ENCODE measurements at places on chromosomes 7 and 10. TPM values are rescaled to one million over a fixed set of nuclear protein-coding genes. Genes with fewer than 3 reads are reported as not detected.

DNA sequence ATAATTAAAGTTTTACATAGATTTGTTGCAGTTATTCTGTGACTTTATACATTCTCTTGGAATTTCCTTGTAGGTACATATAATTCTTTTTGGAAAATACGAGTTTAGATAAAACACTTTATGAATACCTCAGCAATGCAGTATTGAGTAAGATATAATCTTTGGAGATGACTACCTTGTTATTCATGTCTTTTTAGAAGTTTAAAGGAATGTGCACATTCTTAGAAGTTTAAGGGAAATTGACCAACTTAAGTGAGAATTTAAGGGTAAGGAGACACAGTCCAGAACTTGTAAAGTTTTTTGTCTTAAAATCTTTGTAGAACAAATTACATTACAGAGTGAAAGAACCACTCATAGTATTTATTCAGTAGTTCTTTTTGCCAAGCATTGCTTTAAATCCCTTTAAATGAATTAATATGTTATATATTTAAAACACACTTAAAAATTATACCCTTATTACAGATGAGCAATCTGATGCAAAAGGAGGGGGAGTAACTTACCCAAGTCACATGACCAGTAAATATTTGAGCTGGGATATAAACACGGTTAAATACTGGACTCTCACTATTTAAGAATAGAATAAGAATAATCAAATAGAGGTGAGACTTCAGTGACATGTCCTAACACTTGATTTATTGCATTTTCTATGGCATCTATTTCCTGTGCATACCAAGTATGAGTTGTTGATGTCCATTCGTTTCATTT is 139.5 kb upstream of the FERD3L start:
- no peak for DNase-seq

The MYO1G gene
- polyA plus RNA-seq: 0.10 TPM

DNA sequence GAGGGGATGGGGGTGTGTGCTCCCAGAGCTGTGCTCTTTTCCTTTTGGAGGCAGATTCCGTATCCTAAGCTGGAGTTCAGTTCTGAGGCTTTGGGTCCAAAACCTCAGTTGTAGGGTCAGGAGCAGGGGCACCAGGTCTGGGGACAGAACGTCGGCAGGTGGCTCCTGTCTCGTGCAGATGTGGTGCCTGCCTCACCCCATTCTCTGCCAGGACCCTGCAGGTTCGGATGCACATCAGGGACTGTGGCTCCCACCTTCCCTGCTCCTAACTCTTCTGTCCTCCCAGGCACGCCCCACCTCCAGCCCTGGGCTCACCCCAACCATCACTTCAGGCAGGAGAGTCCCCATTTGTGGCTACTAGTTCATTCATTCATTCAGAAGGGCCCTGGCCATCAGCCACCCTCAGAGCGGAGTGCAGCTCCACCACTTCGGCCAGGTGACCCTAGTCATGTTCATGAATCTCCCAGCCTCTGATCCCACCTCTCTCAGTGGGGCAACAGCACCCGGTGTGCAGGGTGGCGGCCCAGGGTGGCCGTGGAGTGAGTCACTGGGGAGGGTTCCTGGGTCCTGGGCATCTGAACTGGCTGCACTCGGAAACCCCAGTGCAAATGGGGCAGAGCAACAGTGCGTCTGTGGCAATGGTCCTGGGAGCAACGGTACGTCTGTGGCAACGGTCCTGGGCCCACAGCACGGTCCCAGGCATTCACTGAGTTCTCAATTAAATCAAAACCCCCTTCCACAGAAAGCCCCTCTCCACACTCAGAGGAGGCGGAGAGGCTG is 100.8 kb upstream of the FAM20C start:
- no peak for DNase-seq

GRCh38 chr7:158355456-158356065 is 232.1 kb downstream of the PTPRN2 start:
- DNase-seq: no peak

DNA sequence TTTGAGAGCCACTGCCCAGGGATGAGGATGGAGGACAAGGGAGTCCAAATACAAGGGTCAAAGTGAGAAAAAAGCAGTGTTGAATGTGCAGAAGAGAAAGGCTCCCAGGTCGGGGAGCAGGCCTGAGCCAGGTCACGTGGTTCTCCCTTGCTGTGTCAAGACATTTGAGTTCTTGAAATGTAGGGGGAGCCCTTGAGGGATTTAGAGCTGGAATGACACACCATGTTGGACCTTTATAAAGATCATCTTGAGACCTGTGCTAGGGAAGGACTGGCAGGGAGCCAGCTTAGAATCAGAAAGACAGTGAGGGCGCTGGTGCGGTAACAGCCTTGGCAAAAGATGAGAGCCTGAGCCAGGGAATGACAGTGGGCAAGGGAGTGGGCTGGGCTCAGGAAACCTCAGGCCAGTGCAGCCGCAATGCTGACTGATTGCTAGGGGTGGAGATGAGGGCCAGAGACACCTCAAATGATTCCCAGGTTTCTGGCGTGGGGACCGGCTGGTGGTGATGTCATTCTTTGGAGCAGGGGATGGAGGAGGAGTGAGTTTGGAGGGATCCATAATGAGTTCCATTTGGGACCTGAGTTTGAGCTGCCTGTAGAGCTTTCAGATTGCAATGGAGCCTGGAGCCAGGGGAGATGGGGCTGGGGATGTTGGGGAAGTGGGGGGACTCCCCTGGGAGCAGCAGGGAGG is 120.1 kb downstream of the PTPN20 start:
- DNase-seq: no peak

DNA sequence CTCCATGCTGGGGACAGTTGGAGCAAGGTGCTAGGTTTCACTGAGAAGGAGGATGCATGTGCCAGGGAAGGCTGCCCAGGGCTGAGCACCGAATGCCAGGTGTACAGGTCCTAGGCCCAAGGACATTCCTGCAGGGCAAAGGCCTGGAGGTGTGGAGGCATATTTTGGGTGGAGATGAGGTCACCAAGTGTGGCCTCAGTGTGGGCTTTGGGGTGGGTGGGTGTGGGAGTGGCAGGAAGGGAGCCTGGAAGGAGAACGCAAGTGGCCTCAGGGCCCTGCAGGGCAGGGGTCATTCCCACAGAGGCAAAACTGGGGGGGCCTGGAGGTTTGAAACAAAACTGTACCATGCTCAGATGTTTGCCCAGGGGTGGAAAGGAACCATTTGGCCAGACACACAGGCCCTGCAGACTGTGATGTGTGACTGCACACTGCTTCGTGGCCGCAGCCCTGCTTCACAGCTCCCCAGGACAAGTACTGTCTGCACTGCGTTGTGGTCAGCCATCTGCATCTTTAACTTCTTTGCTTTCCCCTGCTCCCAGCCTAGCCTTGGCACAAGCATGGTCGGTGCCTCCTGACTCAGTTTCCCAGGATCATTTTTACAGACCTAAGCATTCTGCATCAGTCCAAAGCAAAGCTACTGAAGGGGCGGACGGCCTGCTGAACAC is 5.1 kb downstream of the PLPP4 start:
- no peak for DNase-seq

DNA sequence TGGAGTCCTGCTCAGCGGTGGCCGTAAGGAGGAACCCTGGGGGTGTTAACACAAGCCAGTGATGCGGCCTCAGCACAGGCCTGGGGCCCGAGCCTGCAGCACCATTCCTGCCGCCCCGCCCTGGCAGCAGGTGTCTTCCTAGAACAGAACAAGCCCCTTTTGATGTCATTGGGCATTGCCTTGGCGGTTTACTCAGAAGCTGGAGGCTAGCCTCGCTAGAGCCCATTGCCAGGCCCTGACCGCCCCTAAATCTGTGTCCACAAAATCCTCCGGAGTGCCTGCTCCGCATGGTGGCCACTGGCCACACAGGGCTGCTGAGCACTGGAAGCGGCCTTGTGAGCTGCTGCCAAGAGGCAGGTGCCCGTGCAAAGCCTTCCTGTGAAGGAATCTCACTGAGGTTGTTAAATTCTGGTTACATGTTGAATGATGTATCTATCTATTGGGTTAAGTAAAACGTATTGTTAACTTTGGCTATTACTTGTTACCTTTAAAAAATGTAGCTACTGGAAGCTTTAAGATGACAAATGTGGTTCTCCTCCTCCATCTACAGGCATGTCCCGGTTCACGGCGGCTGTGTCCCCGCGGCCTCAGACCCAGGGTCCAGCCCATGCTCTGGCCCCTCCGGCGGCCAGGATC is 1.2 kb upstream of the INPP5A start:
- DNase-seq: no peak

DNA sequence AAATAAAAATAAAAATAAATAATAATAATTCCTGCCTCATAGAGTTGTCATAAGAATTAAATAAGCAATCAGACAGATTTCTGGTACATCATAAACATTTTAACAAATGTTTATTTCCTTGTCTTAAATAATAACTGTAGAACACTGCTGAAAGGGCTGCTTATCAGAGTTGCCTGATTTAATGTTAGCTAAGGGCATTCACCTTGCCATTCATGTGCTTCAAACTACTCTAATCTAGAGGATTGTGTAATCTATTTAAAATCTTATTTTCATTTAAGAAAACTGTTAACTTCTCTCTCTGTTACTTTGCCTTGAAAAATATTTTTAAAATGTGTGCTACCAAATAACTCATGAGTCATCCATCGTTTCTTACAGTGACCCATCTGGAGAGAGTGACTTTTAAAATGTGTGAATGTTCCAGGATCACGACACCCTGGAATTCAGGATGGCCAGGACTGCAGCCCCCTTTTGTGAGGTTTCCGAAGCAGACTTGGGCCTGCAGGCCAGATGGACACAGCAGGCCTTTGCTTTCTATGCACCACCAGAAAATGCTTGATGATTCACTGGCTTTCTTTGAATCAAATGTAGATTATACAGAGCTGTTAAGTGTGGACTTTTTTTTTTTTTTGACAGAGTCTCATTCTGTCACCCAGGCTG is 109.1 kb upstream of the TNS3 start:
- peak; percentile 82 for DNase-seq

The MTPN gene
- polyA plus RNA-seq: 215 TPM

DNA sequence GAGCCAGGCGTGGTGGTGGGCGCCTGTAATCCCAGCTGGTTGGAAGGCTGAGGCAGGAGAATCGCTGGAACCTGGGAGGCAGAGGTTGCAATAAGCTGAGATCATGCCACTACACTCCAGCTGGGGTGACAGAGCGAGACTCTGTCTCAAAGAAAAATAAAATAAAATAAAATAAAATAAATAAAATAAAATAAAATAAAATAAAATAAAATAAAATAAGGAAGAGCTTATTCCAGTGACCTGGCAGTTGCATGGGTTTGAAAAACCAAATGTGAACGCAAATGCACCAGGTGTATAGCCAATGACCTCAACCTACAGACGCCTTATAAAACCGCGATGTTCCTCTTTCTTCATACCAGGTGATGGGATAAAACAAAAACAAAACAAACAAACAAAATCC is 995.7 kb downstream of the TYW1 start:
- no peak for DNase-seq

- peak; percentile 33 for DNase-seq
Observed at GRCh38 chr10:63593576-63593975, 72.4 kb downstream of the REEP3 start.

DNA sequence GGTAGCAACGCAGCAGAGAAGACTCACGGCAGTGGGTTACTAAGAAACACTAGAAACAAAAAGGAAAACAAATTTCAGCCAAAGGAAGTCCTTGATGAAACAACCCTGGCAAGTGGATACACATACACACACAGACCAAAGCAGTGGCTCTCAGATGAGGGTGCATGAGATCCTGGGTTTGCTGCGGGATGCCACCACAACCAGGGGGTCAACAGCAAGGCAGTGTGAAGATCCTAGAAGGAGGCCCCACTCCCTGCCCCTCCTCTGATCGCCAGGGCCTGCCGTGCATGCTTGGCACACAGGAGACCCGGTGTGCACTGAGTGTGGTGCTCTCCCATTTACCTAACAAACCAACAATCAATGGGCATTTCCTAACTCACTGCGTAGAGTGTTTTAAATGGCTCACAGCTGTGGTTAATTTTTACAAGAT is 252.3 kb upstream of the KLF14 start:
- DNase-seq: no peak

- DNase-seq: peak; percentile 63
Observed at GRCh38 chr10:30857803-30858202, 173.9 kb downstream of the ZNF438 start.

DNA sequence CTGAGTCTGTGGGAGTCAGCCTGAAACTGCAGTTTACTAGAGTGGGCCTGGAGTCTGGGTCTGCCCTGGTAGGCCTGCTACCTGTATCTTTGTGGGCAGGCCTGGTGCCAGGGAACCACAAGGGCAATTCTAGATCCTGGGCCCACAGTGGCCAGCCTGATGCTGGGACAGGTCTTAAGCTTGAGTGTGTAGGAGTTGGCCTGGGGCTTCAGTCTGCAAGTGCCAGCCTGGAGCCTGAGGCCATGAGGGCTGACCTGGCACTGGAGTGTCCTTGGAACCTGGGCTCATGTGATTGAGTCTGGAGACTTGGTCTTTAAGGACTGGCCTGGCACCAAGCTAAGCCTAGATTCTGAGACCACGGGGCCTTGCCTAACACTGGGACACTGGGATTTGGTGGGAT is 245.7 kb upstream of the TEX47 start:
- DNase-seq: no peak

- DNase-seq: no peak
Observed at GRCh38 chr7:2566348-2566889, 7.6 kb downstream of the IQCE start.

The ATG9B gene
- polyA plus RNA-seq: 0.03 TPM

- DNase-seq: no peak
Observed at GRCh38 chr10:98400482-98400881, 14.5 kb downstream of the PYROXD2 start.

The ITIH5 gene
- polyA plus RNA-seq: 0.22 TPM

GRCh38 chr10:86316990-86317389 is 49.6 kb downstream of the GRID1 start:
- DNase-seq: no peak

DNA sequence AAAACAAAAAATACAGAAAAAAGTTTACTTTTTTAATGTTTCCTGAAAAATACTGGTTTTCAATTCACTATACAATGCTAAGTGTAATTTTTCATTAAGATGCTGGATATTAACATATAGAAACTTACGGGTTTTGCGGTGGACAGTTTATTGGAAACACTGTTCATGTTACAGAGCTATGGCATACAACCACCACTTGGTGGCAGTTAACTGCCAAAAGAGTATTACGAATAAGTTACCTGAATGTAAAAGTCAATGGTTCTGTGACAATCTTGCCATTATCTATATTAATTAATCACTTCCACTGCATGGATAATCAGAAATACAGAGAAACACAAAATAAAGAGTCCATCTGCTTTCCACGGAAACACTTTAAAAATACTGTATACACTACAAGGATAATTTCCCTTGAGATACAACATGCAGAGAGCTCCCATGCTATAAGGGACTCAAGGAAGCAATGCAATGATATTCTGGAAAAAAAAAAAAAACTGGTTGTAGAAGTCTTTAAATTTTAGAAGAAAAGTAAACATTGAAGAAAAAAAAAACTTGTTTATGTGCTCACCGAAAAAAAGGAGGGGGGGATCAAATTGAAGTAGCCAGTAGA is 97.0 kb downstream of the TPK1 start:
- peak; percentile 43 for DNase-seq

GRCh38 chr10:16835228-16835627 is 18.0 kb upstream of the RSU1 start:
- no peak for DNase-seq

The MOGAT3 gene
- polyA plus RNA-seq: not detected

The CAV1 gene
- polyA plus RNA-seq: 1,327 TPM

Data from fibroblast of lung (primary cell).